ENCODE measurements at places on chromosomes 5 and 9. TPM values are rescaled to one million over a fixed set of nuclear protein-coding genes. Genes with fewer than 3 reads are reported as not detected.
A peak's percentile ranks its signal among the peaks of the same experiment; 100 is the strongest.

GRCh38 chr5:43573058-43573457 is 16.2 kb upstream of the PAIP1 start:
- no peak for DNase-seq
- no peaks in the 10 kb centered on the region for H3K27me3 ChIP-seq
- H3K4me1 ChIP-seq: peaks cover 3% of the 10 kb centered on the region
- H3K27ac ChIP-seq: no peak overlapping the region
- H3K36me3 ChIP-seq: peaks cover 11% of the 10 kb centered on the region

DNA sequence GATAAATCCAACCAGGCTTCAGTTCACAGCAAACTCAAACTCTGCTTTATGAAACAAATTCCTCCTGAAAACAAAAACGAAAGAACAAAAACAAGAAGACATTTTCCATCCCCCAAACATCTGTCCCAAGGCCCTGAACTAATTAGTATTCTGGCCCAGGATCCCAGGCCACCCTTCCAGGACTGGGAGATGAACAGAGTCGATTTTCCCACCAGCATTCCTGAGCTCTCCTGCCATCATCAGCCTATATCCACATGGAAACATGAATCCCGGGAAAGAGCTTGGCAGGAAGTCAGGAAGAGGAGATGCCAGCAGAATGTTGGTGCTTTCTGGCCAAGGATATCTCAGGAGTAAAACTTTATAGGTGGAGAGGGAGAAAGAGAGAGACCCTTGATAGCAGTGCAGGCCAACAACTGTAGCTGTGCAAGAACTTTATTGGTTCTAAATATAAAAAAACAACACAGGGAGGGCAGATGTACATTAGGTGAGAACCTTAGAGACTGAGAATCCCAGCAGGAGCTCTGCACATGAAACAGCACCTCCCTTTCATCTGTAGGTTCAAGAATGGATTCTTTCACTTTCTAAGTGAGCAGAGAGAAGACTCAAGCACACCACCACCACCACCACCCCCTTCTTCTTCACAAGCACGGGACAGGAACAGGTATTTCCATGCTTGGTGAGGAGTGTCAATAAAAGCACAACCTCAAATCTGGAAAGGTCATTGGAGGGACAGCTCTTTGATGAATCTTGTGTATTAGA is 190.7 kb upstream of the TAS2R1 start:
- no peak for DNase-seq
- no peaks in the 10 kb centered on the region for H3K36me3 ChIP-seq
- no peak overlapping the region for H3K4me3 ChIP-seq
- no peaks in the 10 kb centered on the region for H3K27me3 ChIP-seq
- H3K4me1 ChIP-seq: no peaks in the 10 kb centered on the region
- no peak overlapping the region for H3K27ac ChIP-seq

- no peaks in the 10 kb centered on the region for H3K4me1 ChIP-seq
- H3K27ac ChIP-seq: no peak overlapping the region
- no peaks in the 10 kb centered on the region for H3K27me3 ChIP-seq
- peaks cover 15% of the 10 kb centered on the region for H3K36me3 ChIP-seq
Measured at GRCh38 chr9:36074870-36075532, 38.3 kb downstream of the RECK start.

GRCh38 chr5:74122175-74122574 is 496.2 kb downstream of the ARHGEF28 start:
- H3K4me3 ChIP-seq: no peak overlapping the region
- H3K27ac ChIP-seq: no peak overlapping the region

DNA sequence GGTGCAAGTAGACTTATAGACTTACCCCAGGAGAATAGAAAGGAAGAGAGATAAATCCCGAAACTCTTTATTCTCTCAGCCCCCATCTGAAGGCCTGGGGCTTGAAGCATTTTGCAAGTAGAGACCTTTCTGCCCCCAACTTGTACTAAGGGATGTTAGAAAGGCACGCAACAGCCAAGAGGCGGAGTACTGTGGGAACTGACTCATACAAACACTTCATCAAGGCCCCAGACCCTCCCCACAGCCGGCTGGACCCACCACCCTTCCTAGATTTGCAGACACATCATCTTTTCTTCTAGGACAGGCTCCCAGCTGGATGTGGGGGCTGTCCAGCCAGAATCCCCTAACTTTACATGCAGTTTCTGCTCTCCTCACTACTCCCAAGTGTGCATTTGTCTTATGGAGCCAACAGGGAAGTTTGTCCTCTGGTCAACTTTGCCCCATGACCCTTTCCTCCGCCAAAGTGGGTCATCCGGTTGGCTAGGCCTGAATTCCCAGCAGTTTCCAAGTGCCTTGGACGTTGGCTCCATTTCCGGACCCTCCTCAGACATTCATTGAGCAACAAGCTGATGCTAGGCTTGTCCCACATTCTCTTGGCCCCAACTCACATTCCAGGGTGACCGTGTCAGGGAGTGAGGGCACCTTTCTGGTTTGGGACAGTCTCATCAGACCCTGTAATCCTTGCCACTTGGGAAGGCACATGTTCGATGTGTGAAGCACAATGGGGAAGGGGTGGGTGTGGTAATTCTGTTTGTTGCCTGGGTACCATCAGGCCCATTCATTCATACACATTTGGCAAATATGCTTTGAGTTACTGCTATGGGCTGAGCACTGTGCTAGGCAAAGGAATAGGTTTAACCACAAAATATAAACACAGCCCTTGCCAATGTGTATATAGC is 64.6 kb downstream of the ABLIM3 start:
- no peaks in the 10 kb centered on the region for H3K36me3 ChIP-seq
- H3K27me3 ChIP-seq: peaks cover 2% of the 10 kb centered on the region
- H3K4me1 ChIP-seq: peaks cover 7% of the 10 kb centered on the region
- H3K27ac ChIP-seq: no peak overlapping the region
- no peak overlapping the region for H3K4me3 ChIP-seq

GRCh38 chr9:91033270-91033669 is 231.7 kb downstream of the SYK start:
- peaks cover 18% of the 10 kb centered on the region for H3K4me1 ChIP-seq
- no peak overlapping the region for H3K4me3 ChIP-seq
- no peak for DNase-seq
- no peaks in the 10 kb centered on the region for H3K36me3 ChIP-seq
- H3K27ac ChIP-seq: no peak overlapping the region

DNA sequence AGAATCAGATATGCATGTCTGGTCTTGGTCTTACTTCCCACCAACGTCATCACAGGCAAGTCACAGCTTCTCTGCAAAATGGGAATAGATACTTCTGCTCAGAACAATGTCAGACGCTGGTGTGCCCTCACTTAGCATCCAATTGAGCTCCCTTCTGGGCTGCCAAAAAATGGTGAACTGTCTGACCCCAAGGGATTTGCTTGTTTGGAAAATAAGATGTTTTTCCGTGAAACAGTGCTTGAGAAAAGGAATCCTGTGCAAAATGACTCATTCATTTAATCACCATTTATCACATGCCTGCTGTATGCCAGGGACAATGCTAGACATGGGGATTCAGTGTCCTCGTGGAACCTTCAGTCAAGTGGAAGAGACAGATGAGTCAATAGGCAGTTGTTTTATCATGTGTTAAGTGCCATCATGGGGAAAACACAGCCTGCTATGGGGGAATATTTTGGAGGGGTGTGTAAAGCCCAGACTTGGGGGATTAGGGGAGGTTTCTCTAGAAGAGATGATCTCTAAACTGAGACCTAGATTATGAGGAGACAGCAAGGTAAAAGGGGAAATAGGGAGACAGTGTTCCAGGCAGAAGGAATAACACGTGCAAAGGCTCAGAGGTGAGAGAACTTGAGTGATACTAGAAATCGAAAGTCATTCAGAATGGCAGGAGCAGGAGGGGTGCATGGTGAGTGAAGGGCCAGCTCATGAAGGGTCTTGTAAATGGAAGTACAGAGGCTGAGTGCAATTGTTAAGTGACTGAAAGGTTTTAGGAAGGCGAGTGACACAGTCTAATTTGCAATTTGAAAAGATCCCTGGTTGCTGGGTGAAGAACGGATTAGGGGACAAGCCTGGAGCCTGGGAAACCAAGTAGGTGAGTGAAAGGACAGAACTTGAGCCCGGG is 3.9 kb downstream of the NIPAL4 start:
- peak overlapping the region; percentile 6 for H3K27ac ChIP-seq
- DNase-seq: no peak
- no peaks in the 10 kb centered on the region for H3K36me3 ChIP-seq
- no peak overlapping the region for H3K4me3 ChIP-seq
- peaks cover 8% of the 10 kb centered on the region for H3K4me1 ChIP-seq
- H3K27me3 ChIP-seq: peaks cover 49% of the 10 kb centered on the region

DNA sequence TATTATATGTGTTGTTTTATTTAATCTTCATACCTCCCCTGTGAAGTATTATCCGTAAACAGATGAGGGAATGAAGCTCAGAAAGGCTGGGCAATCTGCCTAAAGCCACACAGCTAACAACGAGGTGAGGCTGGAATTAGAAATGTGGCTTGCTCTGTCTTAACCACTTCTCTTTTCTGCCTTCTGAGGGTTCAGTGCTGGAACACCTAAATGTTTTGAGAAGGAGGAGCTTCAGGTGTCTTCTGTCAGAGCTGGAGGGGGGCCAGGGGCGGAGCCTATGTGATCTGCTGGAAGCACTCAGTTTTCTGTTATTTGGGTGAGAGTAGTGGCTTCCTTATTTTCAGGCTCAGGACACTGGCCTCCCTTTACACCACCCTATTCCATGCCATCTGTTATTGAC is 35.0 kb upstream of the ARAP3 start:
- no peaks in the 10 kb centered on the region for H3K36me3 ChIP-seq
- no peak overlapping the region for H3K27ac ChIP-seq
- peaks cover 41% of the 10 kb centered on the region for H3K27me3 ChIP-seq
- H3K4me1 ChIP-seq: no peaks in the 10 kb centered on the region

DNA sequence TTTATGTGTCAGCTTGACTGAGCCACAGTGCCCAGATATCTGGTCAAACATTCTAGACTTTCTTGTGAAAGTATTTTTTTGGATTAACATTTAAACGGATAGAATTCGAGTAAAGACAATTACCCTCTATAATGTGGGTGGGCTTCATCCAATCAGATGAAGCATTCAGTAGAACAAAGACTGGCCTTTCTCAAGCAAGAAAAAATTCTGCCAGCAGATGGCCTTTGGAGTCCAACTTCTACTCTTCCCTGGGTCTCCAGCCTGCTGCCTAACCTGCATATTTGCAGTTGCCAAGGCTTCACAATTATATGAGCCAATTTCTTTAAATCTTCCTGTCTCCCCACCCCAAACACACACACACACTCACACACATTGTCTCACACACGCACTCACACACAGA is 86.4 kb downstream of the MED10 start:
- DNase-seq: peak; percentile 31
- H3K4me1 ChIP-seq: peaks cover 2% of the 10 kb centered on the region
- no peaks in the 10 kb centered on the region for H3K36me3 ChIP-seq
- no peaks in the 10 kb centered on the region for H3K27me3 ChIP-seq

- no peak for DNase-seq
- H3K27ac ChIP-seq: no peak overlapping the region
- H3K4me3 ChIP-seq: no peak overlapping the region
- no peaks in the 10 kb centered on the region for H3K36me3 ChIP-seq
- peaks cover 3% of the 10 kb centered on the region for H3K4me1 ChIP-seq
Measured at GRCh38 chr9:136340356-136341041, 13.2 kb downstream of the GPSM1 start.

GRCh38 chr5:67133217-67133616 is 63.4 kb downstream of the CD180 start:
- H3K36me3 ChIP-seq: peaks cover 43% of the 10 kb centered on the region
- H3K4me1 ChIP-seq: no peaks in the 10 kb centered on the region
- H3K4me3 ChIP-seq: no peak overlapping the region
- H3K27ac ChIP-seq: no peak overlapping the region

- H3K27me3 ChIP-seq: peaks cover 66% of the 10 kb centered on the region
- peak overlapping the region; percentile 36 for H3K4me3 ChIP-seq
- H3K4me1 ChIP-seq: peaks cover 45% of the 10 kb centered on the region
- H3K36me3 ChIP-seq: peaks cover 5% of the 10 kb centered on the region
- DNase-seq: no peak
Measured at GRCh38 chr9:77019926-77020412, 514 bp downstream of the FOXB2 start.

- H3K4me1 ChIP-seq: peaks cover 2% of the 10 kb centered on the region
- H3K27me3 ChIP-seq: no peaks in the 10 kb centered on the region
- no peak for DNase-seq
- H3K36me3 ChIP-seq: no peaks in the 10 kb centered on the region
- H3K27ac ChIP-seq: no peak overlapping the region
- no peak overlapping the region for H3K4me3 ChIP-seq
Measured at GRCh38 chr9:31140316-31140715, 1244.1 kb upstream of the ACO1 start.

DNA sequence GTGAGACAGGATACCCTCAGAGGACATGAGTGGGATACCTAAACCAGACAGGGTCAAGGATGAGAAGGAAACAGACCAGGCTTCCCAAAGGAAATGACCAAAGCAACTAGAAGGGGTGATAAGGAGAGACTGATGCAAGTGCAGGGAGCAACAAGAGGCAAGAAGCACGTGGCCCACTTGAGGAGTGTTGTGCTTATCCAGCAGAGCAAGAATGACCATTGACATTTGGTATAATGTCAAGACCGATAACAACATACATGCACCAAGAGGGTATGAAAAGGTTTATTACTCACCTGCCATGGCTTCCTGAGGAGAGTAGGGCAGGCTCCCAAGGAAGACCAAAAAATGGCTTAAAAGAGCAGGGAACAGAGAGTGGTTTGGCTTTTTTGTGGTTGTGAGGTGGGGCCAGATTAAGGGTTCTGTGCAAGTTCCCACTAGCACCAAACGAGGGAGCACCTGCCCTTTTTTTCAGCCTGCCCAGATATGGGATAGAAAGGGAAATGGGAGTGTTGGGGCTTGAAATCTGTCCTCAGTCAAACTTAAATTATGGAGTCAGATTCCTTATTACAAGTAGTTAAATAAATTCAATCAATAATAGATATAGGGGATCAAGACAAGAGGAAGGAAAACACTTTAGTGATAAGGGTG is 513.6 kb downstream of the RASEF start:
- no peaks in the 10 kb centered on the region for H3K4me1 ChIP-seq
- H3K36me3 ChIP-seq: no peaks in the 10 kb centered on the region
- no peak overlapping the region for H3K27ac ChIP-seq
- no peaks in the 10 kb centered on the region for H3K27me3 ChIP-seq
- H3K4me3 ChIP-seq: no peak overlapping the region

Gene ANKRA2
- 57.8 TPM for total RNA-seq

Gene PFN3
- not detected for total RNA-seq

Gene SLC38A9
- total RNA-seq: 21.9 TPM

Gene TTC39B
- 43.9 TPM for total RNA-seq

Gene CEL
- 1.3 TPM for total RNA-seq
